ENCODE measurements at places on chromosomes 7 and 10. TPM values are rescaled to one million over a fixed set of nuclear protein-coding genes. Genes with fewer than 3 reads are reported as not detected.

The CRYGN gene
- total RNA-seq = not detected

GRCh38 chr7:150891740-150892139, 39.4 kb downstream of the AOC1 start:
- no peak for DNase-seq

- DNase-seq = peak; percentile 44
Measured at GRCh38 chr7:47337531-47337930, 244.4 kb downstream of the TNS3 start.

The ITPRID1 gene
- not detected for total RNA-seq
